ENCODE measurements at places on chromosomes 3 and 15.

DNA sequence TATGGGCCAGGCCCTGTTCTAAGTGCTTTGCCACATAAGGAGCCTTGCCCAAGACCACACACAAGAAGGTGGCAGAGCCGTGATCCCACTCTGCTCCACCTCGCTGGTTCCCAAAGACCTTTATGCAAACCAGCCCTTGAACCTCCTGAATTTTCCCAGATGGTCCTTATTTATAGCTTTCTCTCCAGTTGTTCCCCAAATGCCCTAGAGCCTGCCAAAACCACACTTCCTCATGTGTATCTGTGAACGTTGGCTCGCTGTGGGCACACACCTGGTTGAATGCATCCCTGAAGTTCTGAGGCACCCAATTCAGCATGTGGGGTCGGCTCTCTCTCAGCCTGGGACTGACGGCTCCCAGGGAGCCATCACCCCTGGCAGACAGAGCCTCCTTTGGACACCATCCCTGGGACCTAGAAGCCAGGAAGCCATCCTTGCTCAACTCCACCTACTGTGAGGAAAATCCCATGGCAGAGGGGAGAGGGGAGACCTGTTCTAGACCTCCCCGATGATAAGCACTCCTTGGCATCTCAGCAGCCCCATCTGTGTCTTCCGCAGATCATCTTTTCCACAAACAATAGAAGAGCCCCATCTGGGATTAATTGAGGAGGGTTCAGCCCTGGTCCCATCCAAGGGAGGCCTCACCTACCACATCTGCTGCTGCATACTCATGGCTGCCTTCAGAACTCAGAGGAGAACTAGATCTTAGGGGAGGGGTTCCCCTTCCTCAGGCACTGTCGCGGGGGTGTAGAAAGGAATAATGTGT lies 42.3 kb upstream of the LIMD1 start:
- no peak for DNase-seq

DNA sequence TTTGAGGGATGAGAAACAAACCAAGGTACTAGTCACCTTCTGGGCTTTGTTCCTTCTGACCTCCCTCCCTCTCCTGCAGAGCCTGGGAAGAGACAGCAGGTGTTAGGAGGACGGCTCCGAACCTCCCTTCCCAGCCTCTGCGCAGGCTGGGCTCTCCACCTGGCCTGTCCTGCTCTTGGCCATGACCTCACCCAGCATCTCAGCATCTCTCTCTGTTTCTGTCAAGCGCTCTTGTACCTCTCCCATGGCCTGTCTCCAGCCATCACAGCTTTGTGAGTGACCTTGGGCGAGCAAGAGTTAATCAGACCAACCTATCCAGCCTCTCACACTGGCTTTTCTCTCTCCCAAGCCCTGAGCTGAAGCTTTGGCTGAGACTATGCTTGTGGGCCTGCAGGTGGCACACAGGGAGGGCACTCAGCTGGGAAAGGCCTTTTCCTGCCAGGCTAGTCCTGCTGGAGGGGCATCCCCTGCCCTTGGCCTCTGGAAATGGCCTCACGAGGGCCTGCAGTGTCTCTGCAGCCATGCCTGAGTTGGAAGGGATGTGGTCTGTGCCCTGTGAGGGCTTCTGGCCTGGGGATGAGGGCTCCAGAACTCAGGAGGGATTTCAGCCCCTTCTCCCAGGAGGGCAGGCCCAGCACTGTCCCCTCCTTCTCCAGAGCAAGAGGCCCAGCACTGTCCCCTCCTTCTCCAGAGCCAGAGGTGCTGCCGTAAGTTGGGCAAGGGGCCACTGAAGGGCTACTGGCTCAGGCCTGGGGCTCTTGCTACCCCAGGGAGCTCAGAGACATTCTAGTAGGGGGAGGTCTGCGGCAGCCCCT lies 2.1 kb downstream of the CHST13 start:
- DNase-seq: no peak

DNA sequence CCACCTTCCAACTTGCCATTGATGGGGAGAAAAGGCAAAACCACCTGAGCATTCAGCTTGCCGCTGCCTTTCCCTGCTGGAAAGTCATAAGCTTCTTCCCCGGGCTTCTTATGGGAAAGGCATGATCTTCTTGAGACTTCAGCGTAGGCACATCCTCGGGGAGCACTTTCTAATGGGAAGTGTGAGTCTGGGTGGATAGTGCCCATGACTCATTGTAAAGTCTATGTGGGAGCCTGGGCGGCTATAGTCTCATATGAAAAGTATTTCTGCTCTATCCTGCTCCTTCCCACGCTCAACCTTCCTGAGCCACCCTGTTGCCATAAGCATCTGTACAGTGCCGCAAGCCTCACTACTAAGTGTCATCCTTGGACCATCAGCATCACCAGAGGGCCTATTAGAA lies 309.9 kb upstream of the THBS1 start:
- DNase-seq: no peak

DNA sequence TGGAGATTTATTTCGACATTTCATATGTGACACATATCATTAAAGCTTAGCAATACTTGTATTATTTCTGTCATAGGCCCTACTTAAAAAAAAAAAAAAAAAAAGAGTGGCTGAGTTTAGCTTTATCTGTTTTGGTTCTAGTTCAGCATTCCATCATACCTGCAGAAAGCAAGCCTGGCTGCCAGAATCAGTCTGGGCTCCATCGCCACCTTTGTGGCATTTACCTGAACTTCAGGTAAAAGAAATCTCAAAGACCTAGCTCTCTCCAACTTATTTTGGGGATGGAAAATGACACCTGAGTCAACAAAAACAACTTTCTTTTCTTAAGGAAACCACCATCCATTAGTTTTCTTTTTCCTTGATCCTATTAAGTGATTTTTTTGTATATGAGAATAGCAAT lies 82.1 kb downstream of the NEK10 start:
- no peak for DNase-seq

- no peak for DNase-seq
Measured at GRCh38 chr15:86558252-86558651, 478.6 kb downstream of the AGBL1 start.

DNA sequence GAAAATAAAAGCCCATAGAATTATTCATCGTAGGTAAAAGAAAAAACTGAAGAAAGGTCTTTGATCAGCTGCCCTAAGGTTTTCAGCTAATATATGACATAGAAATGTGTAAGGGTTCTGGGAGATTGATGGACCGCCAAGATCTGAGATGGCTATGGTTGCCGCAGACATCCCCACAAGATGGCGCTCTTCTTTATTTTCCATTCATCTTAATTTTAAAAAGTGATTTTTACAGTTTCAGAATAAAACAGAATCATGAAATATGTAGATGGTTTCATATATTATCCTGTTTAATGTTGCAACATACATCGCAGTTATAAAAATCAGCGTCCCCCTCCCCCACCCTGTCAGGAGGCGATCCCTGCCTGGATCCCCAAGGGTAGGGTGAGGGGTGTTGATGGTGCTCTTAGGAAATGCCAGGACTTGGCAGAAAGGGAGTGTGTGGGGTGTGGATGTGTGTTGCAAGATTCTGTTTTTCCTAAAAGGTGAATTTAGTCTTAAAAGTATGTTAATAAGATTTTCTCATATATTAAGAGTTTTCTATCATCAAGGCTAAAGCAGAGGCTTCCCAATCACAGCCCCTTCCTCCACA lies 68.8 kb downstream of the ANXA2 start:
- DNase-seq: no peak

GRCh38 chr3:18126772-18127171 lies 298.4 kb downstream of the SATB1 start:
- no peak for DNase-seq

DNA sequence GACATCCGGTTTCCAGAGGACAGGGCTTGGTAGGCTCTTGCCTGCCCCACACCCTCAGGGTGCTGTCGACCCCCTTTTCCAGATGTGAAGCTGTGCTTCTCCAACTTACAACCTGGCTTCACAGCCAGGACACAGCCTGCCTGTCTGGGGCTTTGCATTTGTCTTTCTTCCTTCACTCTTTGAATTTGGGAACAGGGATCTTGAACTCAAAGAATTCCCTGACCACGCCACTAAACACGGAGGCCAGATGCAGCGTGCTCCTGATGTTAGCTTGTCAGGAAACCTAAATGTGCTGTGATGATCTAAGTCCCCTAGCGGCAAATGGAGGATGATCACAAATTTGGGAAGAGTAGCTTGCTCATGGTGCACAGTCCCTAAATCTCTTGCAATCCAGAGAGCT lies 244.8 kb upstream of the RGMA start:
- no peak for DNase-seq

- no peak for DNase-seq
Measured at GRCh38 chr3:174417573-174417972, 441.6 kb upstream of the NAALADL2 start.

DNA sequence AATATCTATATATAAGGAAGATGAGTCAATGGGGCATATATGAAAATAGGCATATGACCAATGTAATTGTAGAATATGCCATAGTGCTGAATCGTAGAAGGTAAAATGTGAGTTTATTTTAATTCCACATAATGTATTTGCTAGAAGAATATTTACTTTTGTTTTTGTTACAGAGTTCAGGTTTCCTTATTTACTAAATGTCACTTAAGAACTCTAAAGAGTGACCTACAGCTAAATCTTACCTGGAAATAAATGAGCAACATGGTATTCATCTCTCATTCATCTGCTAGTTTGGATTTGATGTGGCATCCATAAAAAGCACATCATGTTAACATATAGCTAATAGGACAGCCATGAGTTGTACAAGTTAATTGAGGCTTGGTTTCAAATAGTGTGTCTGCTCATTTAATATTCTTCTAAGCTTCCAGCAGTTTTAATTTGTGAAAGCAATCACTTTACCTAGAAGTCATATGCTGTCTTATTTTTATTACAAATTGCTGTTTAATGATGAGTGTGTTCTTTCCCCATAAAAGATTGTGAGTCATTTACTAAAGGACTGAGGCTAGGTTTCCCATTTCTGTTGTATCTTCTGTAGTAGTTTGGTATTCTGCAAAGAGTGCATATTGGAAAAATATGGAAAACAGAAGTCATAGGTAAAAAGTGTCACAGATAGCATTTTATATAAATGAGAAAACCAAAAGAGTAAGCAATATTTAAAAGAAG lies 222.1 kb upstream of the POU1F1 start:
- DNase-seq: no peak

- no peak for DNase-seq
Measured at GRCh38 chr3:14410503-14411165, 8.2 kb downstream of the SLC6A6 start.

- DNase-seq: no peak
Measured at GRCh38 chr15:26178640-26179220, 315.6 kb upstream of the ATP10A start.

- DNase-seq: no peak
Measured at GRCh38 chr3:196124608-196125007, 42.7 kb upstream of the TFRC start.

GRCh38 chr3:68986496-68987208 lies 26.8 kb downstream of the EOGT start:
- no peak for DNase-seq

GRCh38 chr15:41969851-41970431 lies 2.4 kb downstream of the EHD4 start:
- no peak for DNase-seq

- DNase-seq: no peak
Measured at GRCh38 chr3:24674261-24674660, 179.6 kb upstream of the THRB start.

DNA sequence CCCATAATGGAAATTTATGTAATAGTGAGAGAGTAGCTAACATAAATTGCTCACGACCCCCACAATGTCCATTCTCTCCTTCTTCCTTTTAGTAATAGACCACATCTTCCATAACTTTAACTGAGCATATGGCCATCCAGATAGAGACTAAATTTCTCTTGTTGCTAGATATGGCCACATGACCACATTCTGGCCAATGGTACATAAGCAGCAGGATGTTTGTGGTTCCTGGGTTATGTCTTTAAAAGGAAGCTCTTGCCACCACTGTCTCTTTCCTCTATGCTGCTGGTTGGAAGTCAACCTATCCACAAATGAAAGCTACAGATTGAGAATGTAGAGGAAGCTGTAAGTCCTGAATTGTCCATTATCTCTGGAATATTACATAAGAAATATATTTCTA lies 59.7 kb upstream of the NPHP3 start:
- DNase-seq: no peak

- no peak for DNase-seq
Measured at GRCh38 chr3:156859578-156859977, 33.4 kb downstream of the LEKR1 start.

GRCh38 chr3:36212251-36212650 lies 168.1 kb upstream of the STAC start:
- DNase-seq: no peak

GRCh38 chr3:166360720-166361119 lies 523.5 kb upstream of the BCHE start:
- no peak for DNase-seq

GRCh38 chr3:183094711-183095110 lies 4.6 kb downstream of the MCCC1 start:
- no peak for DNase-seq

- no peak for DNase-seq
Measured at GRCh38 chr15:26182441-26182840, 319.3 kb upstream of the ATP10A start.
